ENCODE measurements at places on chromosomes 4 and X.
A peak's percentile ranks its signal among the peaks of the same experiment; 100 is the strongest.

DNA sequence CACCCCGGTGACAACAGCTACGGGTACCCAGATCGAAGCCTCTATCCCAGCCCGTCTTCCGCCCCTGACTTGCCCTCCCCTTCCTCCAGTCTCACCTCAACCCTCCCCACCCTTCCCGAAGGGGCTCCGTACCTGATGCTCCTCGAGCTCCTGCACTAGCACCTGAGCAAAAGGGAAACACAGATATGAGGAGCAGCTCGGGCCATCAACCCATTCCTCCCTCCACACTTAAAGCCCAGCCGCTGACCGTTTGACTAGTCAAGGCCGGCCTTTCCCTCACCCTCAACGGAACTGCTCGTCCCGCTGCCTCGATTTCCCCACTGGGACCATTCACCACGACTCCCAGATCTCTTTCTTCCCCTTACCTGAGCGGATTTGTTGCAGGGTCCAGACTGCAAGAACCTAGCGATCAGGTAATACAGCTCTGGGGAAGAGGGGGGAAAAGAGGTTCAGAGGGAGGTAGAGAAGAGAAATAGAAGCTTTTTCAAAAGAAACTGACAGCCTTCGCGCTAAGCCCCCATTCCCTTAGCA, 731 bp downstream of the BRWD3 start:
- DNase-seq: peak; percentile 28

GRCh38 chr4:17241835-17242234, 270.1 kb downstream of the QDPR start:
- DNase-seq: no peak

DNA sequence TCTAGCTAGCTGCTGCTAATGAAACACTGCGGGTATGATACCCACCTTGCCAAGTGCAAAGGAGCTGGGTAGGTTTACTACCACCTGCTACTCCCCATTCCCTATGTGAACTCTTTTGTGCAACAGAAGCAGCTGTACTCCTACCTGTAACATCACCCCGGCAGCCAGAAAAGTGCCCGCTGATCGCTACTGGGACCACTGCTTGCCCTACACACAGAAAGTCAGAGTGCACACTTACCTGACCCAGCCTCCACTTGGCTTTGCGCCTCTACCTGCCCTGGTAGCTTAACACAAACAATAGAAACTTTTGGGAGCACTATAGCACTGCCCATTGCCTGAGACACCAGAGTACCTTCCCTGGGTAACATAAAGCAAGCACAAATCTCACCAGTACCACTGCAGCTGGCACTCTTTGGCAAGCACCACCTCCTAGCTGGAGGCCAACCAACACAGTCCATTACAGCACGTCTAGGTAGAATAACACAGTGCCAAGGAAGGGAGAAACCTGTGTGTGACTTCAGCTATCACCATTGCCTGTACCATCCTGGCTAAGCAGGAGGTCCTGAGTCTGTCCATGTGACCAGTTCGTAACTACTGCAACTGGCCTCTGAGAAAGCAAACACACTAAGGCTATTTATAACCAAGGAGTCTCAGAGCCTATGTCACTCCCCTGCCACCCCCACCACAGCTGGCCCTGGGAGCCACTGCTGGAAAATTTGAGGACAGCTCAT, 80.1 kb downstream of the CENPC start:
- DNase-seq: no peak

DNA sequence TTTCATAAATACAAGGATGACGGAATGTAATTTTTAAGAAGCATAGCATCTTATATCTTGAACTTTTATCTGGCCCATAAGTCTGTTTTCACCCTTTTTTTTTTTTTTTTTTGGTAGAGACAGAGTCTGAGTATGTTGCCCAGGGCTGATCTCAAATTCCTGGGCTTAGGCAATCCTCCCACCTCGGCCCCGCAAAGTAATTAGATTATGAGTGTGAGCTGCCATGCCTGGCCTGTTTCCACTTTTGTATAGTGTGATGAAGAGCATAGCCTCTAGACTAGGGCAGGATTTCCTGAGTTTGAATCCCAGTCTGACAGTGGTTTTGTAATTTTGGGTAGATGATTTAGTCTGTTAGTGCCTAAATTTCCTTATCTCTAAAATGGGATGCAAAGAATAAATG, 11.0 kb downstream of the STIM2 start:
- no peak for DNase-seq

GRCh38 chrX:110281377-110281776, 36.5 kb downstream of the AMMECR1 start:
- no peak for DNase-seq

- no peak for DNase-seq
Measured at GRCh38 chr4:55173580-55173979, 48.2 kb upstream of the KDR start.

DNA sequence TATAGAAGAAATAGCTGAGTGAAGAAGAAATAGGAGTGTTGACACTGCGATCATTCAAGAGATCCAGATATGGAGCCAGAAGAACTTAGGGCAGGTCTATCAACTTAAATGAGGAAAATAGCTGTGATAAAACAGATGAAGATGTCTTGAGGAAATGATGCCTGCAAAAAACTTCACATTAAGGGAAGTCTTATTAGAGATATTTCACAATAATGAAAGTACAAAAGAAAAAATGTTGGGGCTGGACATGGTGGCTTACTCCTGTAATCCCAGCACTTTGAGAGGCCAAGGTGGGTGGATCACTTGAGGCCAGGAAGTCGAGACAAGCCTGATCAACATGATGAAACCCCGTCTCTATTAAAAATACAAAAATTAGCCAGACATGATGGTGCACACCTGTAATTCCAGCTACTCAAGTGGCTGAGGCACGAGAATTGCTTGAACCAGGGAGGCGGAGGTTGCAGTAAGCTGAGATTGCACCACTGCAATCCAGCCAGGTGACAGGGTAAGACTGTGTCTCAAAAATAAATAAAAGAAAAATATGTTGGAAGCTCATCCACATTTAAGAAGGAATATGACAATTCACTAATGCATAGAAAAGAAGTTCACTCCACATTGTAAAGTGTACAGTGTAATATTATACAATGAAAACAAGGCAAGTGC, 56.3 kb downstream of the PKD2 start:
- no peak for DNase-seq

- DNase-seq: no peak
Measured at GRCh38 chr4:21001490-21001889, 301.2 kb downstream of the PACRGL start.

GRCh38 chrX:40147971-40148370, 50.2 kb upstream of the BCOR start:
- no peak for DNase-seq

GRCh38 chr4:5465956-5466355, 242.4 kb downstream of the EVC2 start:
- DNase-seq: no peak

GRCh38 chr4:102420563-102421398, 75.5 kb upstream of the SLC39A8 start:
- no peak for DNase-seq

DNA sequence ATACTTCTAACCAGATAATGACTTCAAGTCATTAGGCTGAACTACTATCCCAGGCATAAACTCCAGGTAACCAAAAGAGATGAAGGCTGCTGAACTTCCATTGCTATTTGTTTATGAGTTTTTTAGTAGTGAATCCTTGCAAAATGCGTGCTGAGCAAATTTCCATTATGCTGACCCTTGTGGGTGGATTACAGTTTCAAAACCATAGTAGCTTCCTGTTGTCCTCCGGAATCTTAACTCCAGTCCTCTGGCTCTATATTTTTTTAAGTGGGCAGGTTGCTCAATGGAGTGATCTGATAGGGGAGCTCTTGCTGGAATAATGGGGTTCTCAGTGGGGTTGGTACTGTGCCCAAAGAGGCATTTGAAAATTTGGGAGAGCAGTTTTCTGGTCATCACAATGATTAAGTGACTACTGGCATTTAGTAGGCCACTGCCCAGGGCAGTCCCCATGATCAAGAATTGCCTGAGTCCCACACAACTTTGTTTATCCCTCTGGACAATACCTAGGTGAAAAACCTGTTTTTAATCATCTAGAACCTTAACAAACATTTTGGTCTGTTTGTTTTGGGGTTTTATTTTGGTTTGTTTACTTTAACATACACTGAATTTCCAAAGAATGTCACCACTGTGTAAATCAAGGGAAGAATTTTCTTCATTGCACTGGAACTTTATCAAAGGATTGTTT, 302.3 kb upstream of the GATB start:
- no peak for DNase-seq

DNA sequence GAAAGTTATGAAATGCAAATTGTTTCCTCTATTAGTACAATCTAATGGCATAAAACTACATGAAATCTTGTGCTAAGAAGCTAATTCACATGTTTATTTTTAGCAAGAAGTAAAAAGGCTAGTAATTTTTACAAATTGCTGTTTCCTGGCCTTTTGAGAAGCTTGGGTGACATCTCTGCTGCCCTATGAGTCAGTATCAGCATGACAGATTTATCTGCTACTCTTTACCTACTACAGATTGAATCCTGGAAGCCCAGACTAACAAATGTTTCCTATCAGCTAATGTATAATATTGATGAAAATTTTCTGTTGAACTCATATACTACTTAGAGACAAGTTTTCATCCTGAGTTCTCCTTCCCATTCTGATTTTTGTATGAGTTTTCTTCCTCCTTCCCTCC, 232.4 kb downstream of the DCTD start:
- no peak for DNase-seq

GRCh38 chrX:10395179-10395578, 225.2 kb downstream of the MID1 start:
- DNase-seq: no peak

GRCh38 chr4:51909236-51909703, 66.3 kb downstream of the DCUN1D4 start:
- DNase-seq: no peak

All from CD4-positive, alpha-beta T cell treated with Interleukin-4 for 4 hours (primary cell).